ENCODE measurements at places on chromosomes 6 and 20.

- H3K4me1 ChIP-seq, result peaks cover 6% of the 10 kb centered on the region
- H3K4me3 ChIP-seq, result no peak overlapping the region
- no peaks in the 10 kb centered on the region for H3K36me3 ChIP-seq
- DNase-seq, result no peak
- peaks cover 61% of the 10 kb centered on the region for H3K27me3 ChIP-seq
- H3K27ac ChIP-seq, result no peak overlapping the region
Measured at GRCh38 chr6:160927416-160927815, 64.2 kb upstream of the MAP3K4 start.

GRCh38 chr6:43593938-43594337 lies 18.0 kb downstream of the POLH start:
- DNase-seq, result no peak
- H3K4me1 ChIP-seq, result no peaks in the 10 kb centered on the region
- H3K27me3 ChIP-seq, result no peaks in the 10 kb centered on the region
- H3K27ac ChIP-seq, result no peak overlapping the region

DNA sequence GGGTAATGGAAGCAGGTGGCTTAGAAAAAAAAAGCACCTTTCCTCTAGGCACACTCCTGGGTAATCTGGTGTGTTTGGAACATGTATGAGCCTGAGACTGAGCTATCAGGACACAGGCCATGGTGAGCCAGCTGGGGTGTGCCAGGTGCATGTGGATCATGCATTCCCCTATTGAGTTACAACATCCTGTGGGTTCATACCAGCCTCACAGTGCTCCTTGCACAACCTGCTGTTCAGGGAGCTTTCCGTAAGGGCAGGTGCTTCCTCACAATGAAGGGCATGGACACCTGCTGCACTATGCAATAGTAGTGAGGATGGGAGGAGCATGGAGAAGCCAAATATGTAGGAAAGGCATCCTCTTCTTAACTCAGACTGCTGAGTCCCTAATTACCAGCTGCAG lies 197.2 kb upstream of the SUPT3H start:
- H3K4me1 ChIP-seq, result peaks cover 18% of the 10 kb centered on the region
- H3K4me3 ChIP-seq, result no peak overlapping the region
- H3K27ac ChIP-seq, result no peak overlapping the region
- no peak for DNase-seq
- peaks cover 3% of the 10 kb centered on the region for H3K36me3 ChIP-seq
- H3K27me3 ChIP-seq, result no peaks in the 10 kb centered on the region

DNA sequence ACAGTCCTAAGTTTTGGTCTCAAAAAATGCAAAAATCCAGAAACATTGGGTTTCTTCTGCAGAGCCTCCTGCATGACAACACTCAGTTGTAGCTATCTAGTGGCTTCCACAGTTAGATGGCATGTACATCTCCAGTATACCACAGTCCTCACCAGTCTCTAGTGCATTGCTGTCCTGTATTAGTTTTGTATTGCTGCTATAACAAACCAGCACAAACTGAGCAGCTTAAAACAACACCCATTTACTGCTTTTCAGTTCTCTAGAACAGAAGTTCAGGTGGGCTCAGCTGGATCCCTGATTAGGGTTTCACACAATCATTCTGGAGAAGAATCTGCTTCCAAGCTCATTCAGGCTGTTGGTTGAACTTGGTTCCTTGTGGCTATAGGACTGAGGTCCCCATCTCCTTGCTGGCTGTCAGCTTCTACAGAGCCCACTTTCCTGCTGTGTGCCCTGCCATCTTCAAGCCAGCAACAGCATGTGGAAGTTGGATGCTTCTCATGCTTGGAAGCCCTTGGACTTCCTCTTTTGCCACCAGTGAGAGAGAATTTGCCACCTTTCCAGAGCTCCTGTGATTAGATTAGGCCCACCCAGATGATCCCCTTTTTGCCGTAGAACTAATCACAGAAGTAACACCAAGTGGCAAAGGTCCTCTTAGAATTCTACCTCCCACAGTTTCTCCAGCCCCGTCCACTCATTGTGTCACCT lies 48.9 kb upstream of the TBC1D7 start:
- H3K27me3 ChIP-seq, result no peaks in the 10 kb centered on the region
- H3K27ac ChIP-seq, result no peak overlapping the region
- no peak for DNase-seq
- no peak overlapping the region for H3K4me3 ChIP-seq

GRCh38 chr6:11218538-11219399 lies 13.7 kb downstream of the NEDD9 start:
- H3K27me3 ChIP-seq, result no peaks in the 10 kb centered on the region
- no peak overlapping the region for H3K4me3 ChIP-seq
- peaks cover 60% of the 10 kb centered on the region for H3K4me1 ChIP-seq
- H3K27ac ChIP-seq, result no peak overlapping the region
- peak; percentile 8 for DNase-seq

GRCh38 chr20:25246182-25246999 lies 1.5 kb upstream of the PYGB start:
- H3K4me3 ChIP-seq, result peak overlapping the region; percentile 89
- peaks cover 45% of the 10 kb centered on the region for H3K4me1 ChIP-seq
- peaks cover 2% of the 10 kb centered on the region for H3K36me3 ChIP-seq
- peaks cover 20% of the 10 kb centered on the region for H3K27me3 ChIP-seq
- H3K27ac ChIP-seq, result no peak overlapping the region

- no peak overlapping the region for H3K4me3 ChIP-seq
- no peak for DNase-seq
- H3K27ac ChIP-seq, result no peak overlapping the region
- no peaks in the 10 kb centered on the region for H3K36me3 ChIP-seq
Measured at GRCh38 chr20:24721891-24722568, 227.0 kb upstream of the CST7 start.

- H3K4me1 ChIP-seq, result no peaks in the 10 kb centered on the region
- H3K27me3 ChIP-seq, result no peaks in the 10 kb centered on the region
- no peak overlapping the region for H3K4me3 ChIP-seq
Measured at GRCh38 chr6:50097966-50098640, 48.4 kb upstream of the DEFB112 start.

GRCh38 chr20:12161734-12162133 lies 244.0 kb downstream of the BTBD3 start:
- H3K4me3 ChIP-seq, result no peak overlapping the region
- no peak for DNase-seq
- H3K27ac ChIP-seq, result no peak overlapping the region

DNA sequence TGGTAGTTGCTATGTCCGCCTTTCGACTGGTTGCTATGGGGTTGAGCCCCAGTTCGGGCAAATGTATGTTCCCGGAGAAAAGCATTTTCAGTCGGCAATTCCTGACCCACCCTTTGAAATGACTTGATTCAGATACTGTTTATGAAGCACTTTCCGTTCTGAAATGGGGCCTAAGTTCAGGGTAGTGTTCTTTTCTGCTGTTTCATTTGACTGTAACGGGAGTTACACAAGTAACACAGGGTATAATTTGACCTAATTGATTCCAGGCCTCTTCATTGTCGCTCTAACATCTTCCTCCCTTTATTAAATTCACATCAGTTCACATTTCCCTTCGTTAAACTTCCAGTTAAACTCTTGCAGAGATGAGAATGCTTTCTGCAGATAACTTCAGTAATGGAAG lies 85.5 kb downstream of the BMP6 start:
- H3K27ac ChIP-seq, result no peak overlapping the region
- peaks cover under 1% of the 10 kb centered on the region for H3K4me1 ChIP-seq

GRCh38 chr6:74333406-74333805 lies 637.4 kb downstream of the CD109 start:
- H3K27me3 ChIP-seq, result no peaks in the 10 kb centered on the region
- DNase-seq, result no peak
- no peak overlapping the region for H3K27ac ChIP-seq
- no peak overlapping the region for H3K4me3 ChIP-seq
- no peaks in the 10 kb centered on the region for H3K36me3 ChIP-seq

DNA sequence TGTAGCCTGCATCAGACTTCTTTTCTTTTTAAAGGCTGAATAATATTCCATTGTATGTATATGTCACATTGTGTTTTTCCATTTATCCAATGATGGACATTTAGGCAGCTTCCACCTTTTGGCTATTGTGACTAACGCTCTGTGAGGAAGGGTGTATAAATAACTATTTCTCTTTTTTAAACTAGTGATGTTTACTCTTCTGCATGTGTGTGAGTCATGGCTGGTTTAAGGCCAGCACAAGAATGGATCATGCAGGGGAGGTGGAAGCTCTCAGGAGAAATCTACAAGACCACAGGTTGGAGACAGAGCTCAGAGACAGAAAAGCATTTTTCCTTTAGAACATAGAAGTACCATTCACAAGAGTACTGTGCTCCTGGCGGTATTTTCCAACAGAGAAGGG lies 307.2 kb downstream of the SOX4 start:
- no peak overlapping the region for H3K27ac ChIP-seq
- no peak for DNase-seq
- no peaks in the 10 kb centered on the region for H3K36me3 ChIP-seq
- no peaks in the 10 kb centered on the region for H3K27me3 ChIP-seq
- no peaks in the 10 kb centered on the region for H3K4me1 ChIP-seq

DNA sequence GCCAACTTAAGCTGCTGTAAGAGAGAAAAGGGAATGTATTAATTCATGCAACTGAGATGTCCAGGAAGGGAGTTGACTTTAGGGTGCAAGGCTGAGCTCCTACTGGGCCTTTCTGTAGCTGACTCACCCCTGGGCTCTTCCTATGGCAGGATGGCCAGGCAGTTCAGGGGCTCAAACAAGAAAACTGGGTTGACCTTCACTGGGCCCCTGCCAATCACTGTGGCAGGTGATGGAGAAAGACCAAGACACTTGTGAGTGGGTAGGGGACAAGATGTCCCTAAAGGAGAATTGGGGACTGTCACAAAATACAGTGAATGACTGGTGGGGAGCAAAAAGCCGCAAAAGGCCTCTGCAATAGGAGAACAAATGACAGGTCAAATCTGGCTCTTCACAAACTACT lies 21.5 kb upstream of the RALGAPA2 start:
- DNase-seq, result no peak
- no peaks in the 10 kb centered on the region for H3K36me3 ChIP-seq
- no peaks in the 10 kb centered on the region for H3K27me3 ChIP-seq
- no peak overlapping the region for H3K4me3 ChIP-seq
- H3K27ac ChIP-seq, result no peak overlapping the region

DNA sequence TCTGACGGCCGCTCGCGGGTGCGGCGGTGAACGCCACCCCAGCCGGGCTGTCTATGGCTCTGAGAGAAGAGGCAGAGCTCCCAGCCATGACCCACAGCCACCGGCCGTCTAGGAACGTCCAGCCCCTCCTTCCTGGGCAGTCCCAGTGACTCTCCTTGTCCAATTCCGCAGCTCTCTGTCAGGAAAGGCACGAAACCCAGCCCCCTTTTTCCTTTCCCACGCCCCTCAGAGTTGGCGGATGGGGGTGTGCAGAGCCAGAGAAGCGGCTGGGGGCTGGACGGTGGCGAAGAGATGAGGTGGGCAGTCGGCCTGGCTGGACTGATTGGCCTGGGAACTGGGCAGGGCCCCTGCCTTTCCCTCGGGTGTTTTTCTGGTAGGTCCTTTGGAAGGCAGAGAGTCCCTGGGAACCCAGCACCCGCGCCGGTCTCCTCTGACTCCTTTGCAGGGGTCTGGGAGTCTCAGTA lies 1.5 kb downstream of the EBF4 start:
- peak overlapping the region; percentile 43 for H3K4me3 ChIP-seq
- peaks cover 18% of the 10 kb centered on the region for H3K4me1 ChIP-seq
- DNase-seq, result no peak
- no peak overlapping the region for H3K27ac ChIP-seq
- peaks cover 9% of the 10 kb centered on the region for H3K36me3 ChIP-seq

GRCh38 chr6:70221715-70222438 lies 81.0 kb downstream of the COL9A1 start:
- H3K4me3 ChIP-seq, result no peak overlapping the region
- no peaks in the 10 kb centered on the region for H3K27me3 ChIP-seq
- no peaks in the 10 kb centered on the region for H3K36me3 ChIP-seq
- no peaks in the 10 kb centered on the region for H3K4me1 ChIP-seq
- H3K27ac ChIP-seq, result no peak overlapping the region
- DNase-seq, result no peak

DNA sequence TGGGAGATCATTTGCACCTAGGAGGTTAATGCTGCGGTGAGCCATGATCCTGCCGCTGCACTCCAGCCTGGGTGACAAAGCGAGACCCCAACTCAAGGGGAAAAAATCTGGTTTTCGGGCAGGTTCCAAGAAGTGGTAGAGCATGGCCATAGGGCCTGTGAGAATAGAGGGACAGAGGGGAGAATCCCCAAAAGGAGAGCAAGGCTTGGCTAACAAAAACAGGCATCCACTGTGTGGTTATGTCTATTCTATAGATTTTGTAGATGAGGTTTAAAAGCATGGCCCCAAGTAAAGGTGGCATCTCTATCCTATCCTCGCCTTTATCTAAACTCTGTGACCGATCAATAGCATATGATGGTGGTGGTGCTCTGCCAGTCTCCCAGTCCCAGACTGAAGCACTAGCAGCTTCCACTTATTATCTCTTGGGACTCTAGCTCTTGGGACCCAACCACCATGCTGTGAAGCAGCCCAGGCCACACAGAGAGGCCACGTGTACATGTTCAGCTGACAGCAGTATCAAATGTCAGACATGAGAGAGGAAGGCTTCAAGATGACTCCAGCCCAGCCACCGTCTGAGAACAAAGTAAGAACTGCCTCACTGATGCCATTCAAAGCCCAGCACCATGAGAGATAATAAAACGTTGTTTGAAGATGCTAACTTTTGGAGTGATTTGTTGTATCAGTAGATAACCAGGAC lies 27.7 kb downstream of the EIF2S2 start:
- H3K27me3 ChIP-seq, result no peaks in the 10 kb centered on the region
- H3K4me3 ChIP-seq, result no peak overlapping the region
- peaks cover 10% of the 10 kb centered on the region for H3K4me1 ChIP-seq
- no peak for DNase-seq
- H3K36me3 ChIP-seq, result peaks cover 10% of the 10 kb centered on the region

GRCh38 chr20:2364044-2364443 lies 16.7 kb upstream of the TGM6 start:
- H3K27me3 ChIP-seq, result peaks cover 35% of the 10 kb centered on the region
- no peak overlapping the region for H3K4me3 ChIP-seq
- peaks cover 4% of the 10 kb centered on the region for H3K36me3 ChIP-seq
- no peak for DNase-seq
- no peaks in the 10 kb centered on the region for H3K4me1 ChIP-seq
- no peak overlapping the region for H3K27ac ChIP-seq

DNA sequence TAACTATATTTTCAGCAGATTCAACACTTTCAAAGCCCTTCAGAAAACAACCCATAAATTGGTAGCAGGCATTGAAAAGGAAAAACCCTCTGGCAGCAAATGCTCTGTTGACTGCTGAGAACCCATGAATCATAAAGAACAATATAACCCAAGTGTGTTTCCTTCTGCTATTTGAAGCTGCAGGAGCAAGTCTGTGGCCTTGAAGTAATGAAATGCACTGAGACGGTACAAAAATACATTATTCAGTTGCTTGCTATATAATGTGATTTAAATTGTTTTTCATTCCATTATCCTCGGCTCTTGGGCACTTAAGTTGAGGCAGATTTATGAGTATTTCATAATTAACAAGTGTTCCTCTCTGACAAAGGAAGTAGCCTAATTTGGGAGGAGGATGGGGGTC lies 40.6 kb upstream of the SAMD5 start:
- no peaks in the 10 kb centered on the region for H3K36me3 ChIP-seq
- H3K27me3 ChIP-seq, result peaks cover 25% of the 10 kb centered on the region
- no peak overlapping the region for H3K4me3 ChIP-seq
- H3K4me1 ChIP-seq, result no peaks in the 10 kb centered on the region

Measured in activated T-cell treated with anti-CD3 and anti-CD28 coated beads, Interleukin-2, amount 50 U/mL, for 72 hours (primary cell).